ENCODE measurements at places on chromosomes 1 and 21. TPM values are rescaled to one million over a fixed set of nuclear protein-coding genes. Genes with fewer than 3 reads are reported as not detected.

DNA sequence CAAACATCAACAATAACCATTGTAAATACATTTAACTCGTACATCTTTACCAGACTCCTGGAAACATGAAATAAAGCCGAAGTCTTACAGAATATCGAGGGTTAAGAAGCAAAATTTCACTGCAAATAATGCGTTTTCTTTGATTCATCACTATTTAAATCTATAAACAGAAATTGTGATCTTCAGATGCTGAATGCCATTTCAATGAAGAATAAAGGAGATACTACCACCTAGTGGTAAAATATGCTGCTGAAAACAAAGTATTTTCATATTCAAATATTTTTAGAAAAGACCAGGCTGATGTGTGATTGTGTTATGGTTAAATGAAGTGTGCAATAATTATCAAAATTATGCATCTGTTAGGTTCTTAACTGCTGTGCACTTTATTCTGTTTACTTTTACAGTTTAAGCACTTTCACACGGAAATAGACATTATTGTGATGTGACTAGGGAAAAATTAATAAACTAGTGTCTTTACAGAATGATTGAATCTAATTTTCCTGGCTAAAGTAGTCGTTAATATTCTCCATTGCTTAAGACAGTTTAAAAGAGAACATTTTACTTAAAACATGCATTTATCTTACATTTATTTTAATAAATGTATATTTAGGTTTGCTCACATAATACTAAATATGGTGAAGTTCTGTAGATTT, 1093.1 kb downstream of the MRPL39 start:
- no peak for DNase-seq

CCDC30 gene
- total RNA-seq: 2.6 TPM

DNA sequence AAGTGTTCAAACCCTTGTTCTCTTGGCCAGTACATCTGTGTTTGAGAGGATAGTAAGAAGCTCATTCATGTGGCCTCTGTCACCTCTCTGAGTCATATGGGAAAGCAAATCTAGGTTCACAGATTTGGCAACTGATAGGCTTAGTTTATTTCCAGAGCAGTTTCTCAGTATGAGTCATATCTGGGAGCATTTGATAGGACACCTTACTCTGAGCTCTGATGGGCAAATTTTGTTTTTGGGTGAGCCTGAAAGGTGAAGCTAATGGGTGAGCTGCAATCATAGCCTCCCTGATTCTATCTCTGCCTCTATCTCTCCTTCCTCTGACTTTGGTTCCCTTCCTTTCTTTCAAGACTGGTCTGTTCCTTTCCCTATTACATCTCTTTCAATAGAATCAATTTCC, 134.4 kb downstream of the S1PR1 start:
- DNase-seq: no peak

GRCh38 chr1:65265651-65266351, 43.5 kb upstream of the DNAJC6 start:
- DNase-seq: peak; percentile 34

DNA sequence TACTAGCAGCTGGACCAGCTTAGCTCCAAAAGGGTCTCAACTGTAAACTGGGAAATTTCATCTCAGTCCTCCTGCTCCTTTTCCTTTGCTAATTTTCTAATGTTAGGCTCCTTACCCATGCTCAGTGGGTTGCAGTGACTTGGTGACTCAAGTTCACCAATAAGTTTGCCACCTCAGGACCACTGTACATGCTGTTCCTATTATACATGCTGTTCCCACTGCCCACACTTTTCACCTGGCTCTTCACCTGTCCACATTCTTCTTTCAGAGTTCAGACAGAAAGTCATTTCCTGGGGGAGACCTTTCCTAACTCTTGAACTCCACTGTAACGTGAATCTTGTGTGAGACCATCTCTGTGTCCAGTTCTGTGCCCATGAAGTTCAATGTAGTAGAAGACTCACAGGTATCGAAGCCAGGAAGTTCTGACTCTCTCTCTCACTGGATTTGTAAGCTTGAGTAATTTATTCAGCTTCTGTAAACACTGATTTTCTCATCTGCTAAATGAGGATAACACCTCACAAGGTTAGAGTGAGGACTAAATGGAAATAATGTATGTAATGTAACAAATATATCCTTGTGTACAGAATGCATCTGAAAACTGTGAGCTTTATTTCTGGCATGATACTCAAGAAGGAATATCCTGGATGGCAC, 17.9 kb downstream of the CD2 start:
- DNase-seq: no peak

ABCA4 gene
- not detected for total RNA-seq

- DNase-seq: no peak
Observed at GRCh38 chr1:26910343-26911160, 3.2 kb downstream of the NR0B2 start.

GRCh38 chr1:58722967-58723366, 23.1 kb upstream of the MYSM1 start:
- DNase-seq: no peak

CFHR1 gene
- not detected for total RNA-seq

GRCh38 chr21:46636550-46637285, 1.2 kb downstream of the PRMT2 start:
- no peak for DNase-seq

DNA sequence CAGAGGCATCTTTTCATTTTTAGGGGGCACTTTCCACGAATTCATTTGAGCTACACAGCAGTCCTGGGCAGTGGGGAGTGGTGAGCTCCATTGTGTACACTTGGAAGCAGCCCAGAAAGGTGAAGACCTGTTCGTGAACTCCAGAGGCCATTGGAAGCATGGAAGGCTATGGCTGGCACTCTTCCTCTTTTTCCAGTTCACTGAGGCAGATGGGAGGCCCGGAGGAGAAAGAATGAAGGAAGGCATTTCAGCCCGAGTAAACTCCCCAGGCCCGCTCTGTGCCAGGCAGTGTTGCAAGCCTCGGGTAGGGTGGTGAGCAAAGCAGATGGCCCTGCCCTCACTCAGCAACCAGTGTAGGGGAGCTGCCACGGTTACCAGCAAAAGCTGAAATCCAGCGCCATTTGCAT, 673 bp upstream of the DHCR24 start:
- no peak for DNase-seq

CYP4A22 gene
- not detected for total RNA-seq

DNA sequence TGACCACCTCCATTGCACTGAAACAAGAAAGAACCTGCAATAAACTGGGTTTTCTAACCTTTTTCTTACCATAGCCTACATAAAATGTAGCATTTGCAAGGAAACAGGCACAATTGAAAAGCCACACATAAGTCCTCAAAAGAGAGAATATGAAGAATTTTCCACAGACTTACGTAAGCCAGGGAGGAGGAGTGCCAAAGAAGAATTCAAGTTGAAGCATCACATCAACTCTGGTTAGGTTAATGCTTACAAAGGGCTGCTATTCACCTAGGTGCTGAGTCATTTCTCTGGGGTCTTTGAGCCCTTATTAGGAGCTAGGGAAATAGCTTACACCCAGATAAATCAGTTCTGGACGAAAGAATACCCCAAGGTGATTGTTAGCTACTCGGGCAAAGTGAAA, 9.6 kb downstream of the OSCP1 start:
- no peak for DNase-seq

DNA sequence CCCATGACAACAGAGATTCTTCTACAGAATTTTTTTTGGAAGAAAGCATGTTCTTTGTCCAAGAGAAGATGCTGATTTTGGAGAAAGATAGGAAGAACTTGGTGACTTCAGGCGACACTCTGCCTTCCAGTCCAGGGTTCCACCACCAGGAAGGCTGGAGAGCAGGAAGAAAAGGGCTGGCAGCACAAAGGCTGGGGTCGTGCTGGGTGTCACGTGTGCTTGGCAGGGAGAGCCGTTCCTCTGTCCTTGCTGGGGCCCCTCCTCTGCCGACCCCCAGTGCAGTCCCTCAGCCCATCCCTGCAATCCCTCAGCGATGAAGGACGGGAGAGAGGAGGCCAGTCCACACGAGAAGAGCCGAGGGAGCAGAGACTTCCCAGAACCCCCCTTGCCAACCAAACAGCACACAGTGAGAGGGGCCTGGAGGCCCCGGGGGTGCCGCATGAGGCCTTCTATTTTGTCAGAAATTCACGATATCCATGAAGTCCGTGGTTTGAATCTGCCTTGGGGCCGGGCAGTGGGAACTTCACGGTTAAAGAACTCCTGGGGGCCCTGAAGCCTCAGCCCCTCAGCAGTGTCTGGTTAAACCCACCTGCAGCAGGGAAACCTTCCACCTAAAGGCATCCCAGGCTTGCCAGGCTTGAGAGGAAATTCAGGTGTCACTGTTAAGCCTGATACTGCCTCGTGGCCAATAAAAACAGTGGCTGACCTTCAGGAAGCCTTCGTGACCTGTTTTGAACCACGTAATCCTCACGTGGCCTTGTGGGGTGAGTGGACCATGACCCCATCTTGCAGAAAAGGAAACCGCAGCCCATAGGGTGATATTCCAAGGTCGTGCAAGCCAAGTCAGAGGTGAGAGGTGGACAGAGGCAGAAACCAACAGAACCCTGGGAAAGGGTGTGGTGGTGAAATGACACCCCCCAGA, 3.4 kb downstream of the KRTAP10-12 start:
- no peak for DNase-seq
